Heart right ventricle (tissue), 16 donors: ENCODE measurements at places on chromosomes 2 and 18. TPM values are rescaled to one million over a fixed set of nuclear protein-coding genes. Genes with fewer than 3 reads are reported as not detected.

Gene TTR
- total RNA-seq = not detected

Gene CYP20A1
- 11.3 TPM for total RNA-seq

Gene B3GNT7
- total RNA-seq = 61.7 TPM

Gene PDE1A
- total RNA-seq = 27.2 TPM

Gene ERBB4
- total RNA-seq = 24.6 TPM
